ENCODE measurements at places on chromosomes 5 and 9.
A peak's percentile ranks its signal among the peaks of the same experiment; 100 is the strongest.

- no peak for DNase-seq
These were observed 41.4 kb upstream of the FAM240B start for GRCh38 chr9:38761339-38761738.

DNA sequence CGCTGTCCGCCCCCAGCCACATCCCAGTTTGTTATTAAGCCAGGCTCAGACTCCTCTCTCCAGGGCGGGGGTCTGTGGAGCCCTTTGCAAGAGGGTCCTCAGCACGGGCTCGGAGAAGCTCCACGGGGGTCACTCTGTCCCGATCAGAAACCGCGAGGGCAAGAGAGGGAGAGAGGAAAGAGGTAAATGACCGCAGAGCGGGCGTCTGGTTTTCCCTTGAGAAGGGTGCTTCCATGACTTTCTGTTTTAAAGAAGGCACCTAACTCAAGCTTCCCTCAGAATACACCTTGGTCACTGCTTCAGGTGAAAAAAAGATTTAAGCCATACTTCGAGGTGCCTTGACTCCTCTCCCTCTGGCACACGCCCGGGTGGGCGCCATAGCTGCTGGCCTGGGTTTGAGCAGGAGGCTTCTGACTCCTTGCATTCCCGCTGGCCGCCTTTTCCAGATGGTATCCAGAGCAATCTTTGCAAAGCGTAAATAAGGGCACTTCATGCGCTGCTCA lies 5.8 kb upstream of the TERT start:
- DNase-seq: no peak

GRCh38 chr5:148343603-148344487 lies 8.5 kb downstream of the SPINK9 start:
- DNase-seq: no peak

DNA sequence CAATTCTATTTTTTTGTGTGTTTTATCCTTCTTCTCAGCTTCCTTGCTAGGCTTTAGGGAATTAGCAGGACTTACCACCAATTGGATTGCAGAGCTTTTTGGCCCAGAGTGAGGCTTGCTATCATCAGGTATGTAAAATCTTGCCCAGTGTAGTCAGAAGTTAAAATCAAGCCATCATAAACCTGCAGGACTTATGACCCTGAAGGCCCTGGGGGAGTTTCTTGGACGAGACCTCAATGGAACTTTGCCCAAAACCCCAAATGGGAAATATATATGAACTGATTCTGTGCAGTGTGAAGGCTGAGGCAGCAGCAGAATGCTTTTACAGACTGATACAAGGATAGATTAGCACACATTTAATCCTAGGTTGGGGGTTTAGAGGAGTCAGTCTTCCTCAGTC lies 287.0 kb downstream of the SH3GL2 start:
- DNase-seq: no peak

- no peak for DNase-seq
These were observed 115.2 kb upstream of the WWC1 start for GRCh38 chr5:168176251-168176650.

GRCh38 chr9:2420543-2420942 lies 201.0 kb upstream of the VLDLR start:
- DNase-seq: no peak

DNA sequence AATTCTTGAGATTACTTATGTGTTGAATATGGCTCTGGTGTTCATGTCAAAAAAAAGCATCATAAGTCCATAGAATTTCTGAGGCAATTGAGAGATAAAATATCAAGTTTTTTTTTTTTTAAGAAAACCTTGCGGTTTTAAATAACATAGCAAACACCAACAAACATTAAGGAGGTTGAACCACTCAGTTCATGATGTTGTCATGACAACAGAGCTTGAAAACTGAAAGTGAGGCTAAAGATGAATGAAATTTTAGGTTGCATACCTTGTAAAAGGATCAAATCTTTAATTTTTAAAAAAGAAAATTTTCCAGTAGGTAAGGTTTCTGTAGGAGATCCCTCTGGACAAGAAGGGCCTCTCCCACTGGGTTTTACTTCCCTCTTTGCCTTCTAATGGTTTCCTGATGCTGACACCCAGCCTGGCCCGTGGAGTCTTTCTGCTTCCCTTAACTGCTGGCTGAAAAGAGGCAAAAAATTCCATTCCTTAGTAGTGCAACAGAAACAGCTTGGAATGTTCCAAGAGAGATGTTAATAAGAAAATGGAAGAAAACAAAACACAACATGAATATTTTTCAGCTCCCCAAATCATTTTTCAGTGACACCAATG lies 60.0 kb upstream of the FER start:
- no peak for DNase-seq

DNA sequence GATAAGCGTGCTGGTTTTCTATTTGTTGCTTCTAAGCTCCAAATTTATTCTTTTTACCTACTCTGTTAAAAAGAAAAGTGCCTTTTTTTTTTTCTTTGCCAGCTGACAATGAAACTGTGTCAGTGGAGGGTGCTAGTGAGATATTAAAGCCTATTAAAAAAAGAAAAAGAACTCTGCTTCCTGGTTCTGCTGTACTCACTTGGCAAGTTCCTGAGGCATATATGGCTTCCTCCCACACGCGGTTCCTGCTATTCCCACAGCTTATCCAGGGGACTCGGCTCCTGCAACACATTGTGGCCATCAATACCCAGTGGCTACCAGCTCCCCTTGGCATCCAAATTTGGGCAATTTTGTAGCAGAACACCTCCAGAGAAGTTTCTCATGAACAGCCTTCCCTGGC lies 1977.7 kb upstream of the CDH9 start:
- no peak for DNase-seq

- no peak for DNase-seq
These were observed 67.1 kb downstream of the GRAMD2B start for GRCh38 chr5:126490167-126490940.

DNA sequence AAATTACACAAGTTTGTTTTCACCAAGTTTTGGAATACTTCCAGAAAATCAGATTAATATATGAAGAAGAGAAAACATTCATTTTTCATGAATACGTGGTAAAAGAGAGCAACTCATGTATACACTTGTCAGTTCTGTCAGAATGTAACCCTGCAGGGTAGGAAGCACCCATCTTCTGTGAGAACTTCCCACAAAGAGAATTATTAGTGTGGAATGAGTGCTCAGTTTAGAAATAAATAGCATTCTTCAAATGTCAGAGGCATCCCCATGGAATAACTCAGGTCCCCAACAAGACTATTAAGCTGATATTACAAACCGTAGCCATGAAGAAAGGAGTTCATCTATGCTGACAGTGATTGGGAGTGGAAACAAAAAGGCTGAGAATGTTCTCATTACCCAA lies 45.2 kb downstream of the EPB41L4A start:
- no peak for DNase-seq

- no peak for DNase-seq
These were observed 1436.0 kb upstream of the NUDT12 start for GRCh38 chr5:104998572-104998971.

- DNase-seq: peak; percentile 4
These were observed 49.2 kb downstream of the EQTN start for GRCh38 chr9:27247756-27248155.

DNA sequence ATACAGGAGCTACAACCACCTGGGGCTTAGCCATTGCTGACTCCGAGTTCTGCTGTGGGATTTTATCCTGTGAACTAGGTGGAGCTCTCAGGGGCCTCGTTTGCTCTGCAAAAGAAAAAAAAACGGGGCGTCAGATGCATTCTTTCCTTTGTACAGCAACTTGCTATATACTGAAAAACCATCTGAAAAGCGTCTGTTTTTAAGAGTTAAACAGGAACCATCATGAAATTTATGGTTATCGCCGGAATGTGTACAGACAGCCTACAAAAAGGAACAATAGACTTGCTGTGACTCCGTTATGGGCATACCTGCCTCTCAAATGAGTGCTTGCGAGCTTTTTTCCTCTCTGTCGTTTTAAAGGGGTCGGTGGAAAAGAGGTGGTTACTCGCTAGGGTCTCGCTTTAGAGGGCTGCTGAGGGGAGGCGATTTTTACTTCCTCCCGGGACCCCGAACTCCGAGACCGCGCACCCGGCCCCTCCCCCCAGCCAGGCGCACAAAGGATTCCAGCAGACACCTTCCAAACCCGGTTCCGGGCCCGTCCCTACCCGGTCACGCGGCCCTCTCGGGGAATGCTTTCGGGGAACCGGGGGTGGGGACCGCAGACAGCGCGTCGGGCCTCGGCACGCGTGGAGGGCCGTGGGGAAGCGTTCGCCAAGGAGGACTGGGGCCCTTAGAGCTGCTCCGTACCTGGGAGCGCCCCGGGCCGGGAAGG lies 826 bp downstream of the PAIP1 start:
- peak; percentile 36 for DNase-seq

- no peak for DNase-seq
These were observed 10.1 kb downstream of the ABCA2 start for GRCh38 chr9:137017791-137018497.

- peak; percentile 15 for DNase-seq
These were observed 82.6 kb downstream of the GALNT10 start for GRCh38 chr5:154273028-154273617.

DNA sequence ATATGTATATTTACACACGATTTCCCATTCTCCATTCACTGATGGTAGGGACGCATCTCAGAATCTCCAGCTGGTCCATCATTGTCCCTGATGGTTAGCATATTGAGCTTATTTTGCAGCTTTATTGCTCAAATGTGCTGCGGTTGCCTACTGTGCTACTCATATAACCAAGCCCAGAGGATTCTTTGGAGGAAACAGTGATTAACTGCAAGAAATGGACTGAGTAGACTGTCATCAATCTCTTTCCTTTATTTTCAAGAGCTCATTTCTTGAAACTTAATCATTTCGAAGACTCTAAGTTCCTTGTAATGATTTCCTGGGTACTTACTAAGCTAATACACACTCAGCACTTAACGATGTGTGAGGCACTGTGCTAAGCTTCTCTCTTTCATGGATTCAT lies 119.0 kb downstream of the MAT2B start:
- DNase-seq: no peak

DNA sequence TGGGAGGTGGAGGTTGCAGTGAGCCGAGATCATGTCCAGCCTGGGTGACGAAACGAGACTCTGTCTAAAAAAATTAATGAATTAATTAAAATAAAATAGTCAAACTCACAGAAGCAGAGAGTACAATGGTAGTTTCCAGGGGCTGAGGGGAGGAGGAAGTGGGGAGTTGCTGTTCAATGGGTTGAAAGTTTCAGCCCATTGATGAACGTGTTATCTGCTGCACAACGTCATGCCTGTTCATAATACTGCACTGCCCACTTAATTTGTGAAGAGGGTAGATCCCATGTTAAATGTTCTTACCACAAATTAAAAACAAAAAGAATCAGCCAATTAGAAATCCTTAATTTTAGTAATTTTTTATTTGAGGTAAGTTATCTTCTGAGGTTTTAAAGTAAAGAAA lies 16.4 kb upstream of the RUFY1 start:
- no peak for DNase-seq

- DNase-seq: no peak
These were observed 3.9 kb upstream of the CAST start for GRCh38 chr5:96658272-96658671.

- DNase-seq: no peak
These were observed 366.4 kb upstream of the RIOK2 start for GRCh38 chr5:97549496-97549895.

GRCh38 chr9:122336866-122337555 lies 33.8 kb upstream of the PTGS1 start:
- no peak for DNase-seq

- DNase-seq: no peak
These were observed 41.7 kb downstream of the PALM2AKAP2 start for GRCh38 chr9:109821711-109822110.

DNA sequence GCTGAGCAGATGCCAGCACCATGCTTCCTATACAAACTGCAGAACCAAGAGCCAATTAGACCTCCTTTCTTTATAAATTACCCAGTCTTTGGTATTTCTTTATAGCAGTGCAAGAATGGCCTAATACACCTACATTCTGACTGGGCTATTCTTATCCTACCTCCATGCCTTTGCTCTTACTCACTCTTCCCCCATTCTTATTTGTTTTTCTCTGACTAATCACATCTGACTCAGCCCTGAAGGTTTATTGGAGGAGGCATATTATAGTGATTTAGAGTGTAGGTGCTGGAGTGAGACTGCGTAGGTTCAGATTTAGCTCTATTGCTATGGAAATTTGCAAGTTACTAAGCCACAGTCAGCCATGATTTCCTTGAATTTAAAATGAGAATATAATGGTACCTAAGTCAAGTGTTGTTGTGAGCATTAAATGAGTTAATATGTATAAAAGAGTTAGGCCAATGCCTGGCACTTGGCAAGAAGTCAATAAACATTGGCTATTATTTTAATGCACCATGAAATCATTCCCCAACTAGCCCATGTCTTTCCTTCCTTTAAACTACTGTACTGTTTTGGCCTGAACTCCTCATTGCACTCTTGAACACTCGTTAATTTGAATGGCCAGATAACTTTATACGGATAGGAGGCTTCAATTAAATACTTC lies 531.2 kb upstream of the ZNF608 start:
- DNase-seq: no peak

DNA sequence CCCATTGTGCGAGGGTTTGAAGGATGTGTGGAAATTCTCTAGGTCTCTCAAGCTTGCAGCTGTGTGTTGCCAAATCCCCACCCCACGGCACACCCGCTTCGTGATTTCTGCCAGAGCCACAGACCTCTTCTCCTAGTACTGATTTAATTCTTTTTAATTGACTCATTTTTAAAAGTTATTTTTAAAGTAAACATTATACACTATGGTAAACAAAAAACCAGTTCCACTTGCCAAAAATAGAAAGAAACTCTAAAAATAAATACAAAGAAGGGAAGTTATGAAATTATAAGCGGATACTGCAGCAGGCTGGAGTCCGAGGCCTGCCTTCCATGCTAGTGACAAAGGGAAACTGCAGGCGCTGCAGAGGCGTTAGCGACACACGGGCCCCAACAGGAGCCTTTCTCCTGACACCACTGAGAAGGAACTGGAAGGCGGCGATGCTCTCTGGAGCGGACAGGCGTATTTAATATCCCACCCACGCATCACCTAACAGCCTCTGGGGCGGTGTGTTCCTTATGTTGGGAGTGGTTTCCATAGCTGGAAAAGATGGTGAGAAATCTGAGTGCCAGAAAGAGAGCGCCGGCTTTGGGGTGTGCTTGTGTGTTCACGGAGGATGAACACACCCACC lies 122.5 kb downstream of the COL23A1 start:
- DNase-seq: peak; percentile 40

DNA sequence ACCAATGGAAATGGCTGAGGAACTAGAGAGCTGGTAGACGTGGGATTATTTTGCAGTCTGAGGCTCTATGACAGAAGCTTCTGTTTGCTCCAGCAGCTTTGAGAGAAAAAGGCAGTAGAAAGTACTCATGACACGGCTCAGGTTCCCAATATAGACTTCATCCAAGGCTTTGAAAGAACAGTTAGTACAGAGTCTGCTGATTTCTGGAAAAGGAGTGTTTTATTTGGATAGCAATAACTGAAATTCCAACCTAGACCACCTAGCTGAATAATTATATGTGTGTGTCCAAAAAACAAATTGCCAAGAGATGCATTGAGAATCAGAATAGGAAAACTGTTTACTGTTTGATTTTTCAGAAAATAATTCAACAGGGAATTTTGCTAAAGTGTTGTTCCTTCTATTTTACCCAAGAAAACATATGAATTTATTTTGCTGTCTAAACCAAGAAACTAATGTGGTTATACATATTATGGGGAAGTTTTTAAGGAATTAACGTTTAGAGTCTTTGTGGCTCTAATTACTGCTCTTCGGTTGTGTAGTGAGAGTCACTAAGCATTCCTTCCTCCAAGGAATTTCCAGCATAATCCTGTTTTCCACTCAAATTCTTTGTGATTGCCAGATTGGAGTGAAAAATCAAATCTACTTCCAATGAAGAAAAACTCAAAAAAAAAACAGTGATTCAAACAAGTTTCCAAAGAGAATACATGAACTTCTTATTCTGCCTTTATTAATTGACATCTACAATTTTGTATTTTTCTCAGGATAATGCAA lies 18.1 kb upstream of the MTX3 start:
- DNase-seq: no peak

All from AML-193 (cell line).